ENCODE measurements at places on chromosomes 4 and X. TPM values are rescaled to one million over a fixed set of nuclear protein-coding genes. Genes with fewer than 3 reads are reported as not detected.

Gene AFP
- polyA plus RNA-seq: 110 TPM

Gene SMIM9
- polyA plus RNA-seq: not detected

Gene FUNDC1
- polyA plus RNA-seq: 29.1 TPM

DNA sequence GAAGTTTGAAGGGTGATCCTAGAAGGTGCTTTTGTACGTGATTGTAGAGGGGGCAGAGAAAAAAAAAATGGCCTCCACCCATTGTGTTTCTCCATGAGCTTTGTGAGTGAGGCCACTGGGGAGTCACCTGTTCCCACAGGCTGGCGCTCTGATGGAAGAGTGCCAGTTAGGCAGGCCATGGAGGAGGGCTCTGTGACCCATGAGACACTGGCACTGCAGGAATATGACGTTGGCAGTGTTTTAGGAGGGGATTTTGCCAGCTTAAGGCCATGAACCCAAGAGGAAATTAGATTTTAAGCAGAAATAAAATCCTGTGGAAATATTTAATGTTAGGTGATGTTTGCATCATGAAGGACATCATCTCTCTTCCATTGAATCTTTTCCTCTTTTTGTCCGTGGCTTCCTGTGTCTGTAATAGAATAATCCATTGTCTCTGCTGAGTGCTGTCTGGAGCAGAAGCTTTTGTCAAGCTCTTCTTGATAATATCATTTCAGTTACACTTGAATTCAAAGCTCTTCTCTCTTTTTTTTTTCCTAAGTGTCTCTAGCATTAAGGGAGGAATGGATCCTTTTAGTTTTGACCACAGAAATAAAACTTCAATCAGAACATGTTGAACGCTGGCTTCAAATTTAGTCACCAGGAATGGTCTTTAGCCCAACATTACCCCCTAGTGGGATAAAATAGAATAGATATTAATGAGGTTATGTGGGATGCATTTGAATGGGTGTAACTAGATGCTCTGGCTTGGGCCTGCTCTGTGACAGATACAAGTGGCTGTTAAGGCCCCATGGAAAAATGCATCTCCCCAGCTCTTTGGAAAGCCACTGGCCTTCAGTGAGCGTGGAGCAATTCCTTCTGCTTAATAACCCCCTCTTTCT, 41.0 kb upstream of the UCP1 start:
- DNase-seq: peak; percentile 36

GRCh38 chr4:112329672-112330375, 32.7 kb downstream of the ALPK1 start:
- no peak for DNase-seq

- DNase-seq: no peak
Observed at GRCh38 chr4:121535351-121535750, 154.5 kb upstream of the QRFPR start.
